DND-41 (cell line): ENCODE measurements at places on chromosomes 2 and 18.

DNA sequence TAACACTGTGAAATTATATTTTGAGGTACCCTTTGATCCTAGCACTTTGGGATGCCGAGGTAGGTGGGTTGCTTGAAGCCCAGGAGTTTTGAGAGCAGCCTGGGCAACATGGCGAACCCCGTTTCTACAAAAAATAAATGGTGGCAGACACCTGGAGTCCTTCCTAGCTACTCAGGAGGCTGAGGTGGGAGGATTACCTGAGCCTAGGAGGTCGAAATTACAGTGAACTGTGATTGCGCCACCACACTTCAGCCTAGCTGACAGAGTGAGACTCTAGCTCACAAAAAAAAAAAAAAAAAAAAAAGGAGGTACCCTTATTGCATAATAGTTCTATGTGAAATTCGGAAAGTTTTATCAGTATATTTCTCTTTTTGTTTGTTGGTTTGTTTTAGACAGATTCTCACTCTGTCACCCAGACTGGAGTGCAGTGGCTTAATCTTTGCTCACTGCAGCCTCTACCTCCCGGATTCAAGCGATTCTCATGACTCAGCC, 59.2 kb upstream of the SCYGR2 start:
- no peak overlapping the region for H3K4me3 ChIP-seq
- peaks cover 57% of the 10 kb centered on the region for H3K36me3 ChIP-seq
- no peaks in the 10 kb centered on the region for H3K4me1 ChIP-seq
- H3K27me3 ChIP-seq, result no peaks in the 10 kb centered on the region

- no peak overlapping the region for H3K4me3 ChIP-seq
- no peaks in the 10 kb centered on the region for H3K4me1 ChIP-seq
- no peak overlapping the region for H3K27ac ChIP-seq
- no peaks in the 10 kb centered on the region for H3K27me3 ChIP-seq
Observed at GRCh38 chr18:4454537-4455112, 482 bp downstream of the DLGAP1 start.

DNA sequence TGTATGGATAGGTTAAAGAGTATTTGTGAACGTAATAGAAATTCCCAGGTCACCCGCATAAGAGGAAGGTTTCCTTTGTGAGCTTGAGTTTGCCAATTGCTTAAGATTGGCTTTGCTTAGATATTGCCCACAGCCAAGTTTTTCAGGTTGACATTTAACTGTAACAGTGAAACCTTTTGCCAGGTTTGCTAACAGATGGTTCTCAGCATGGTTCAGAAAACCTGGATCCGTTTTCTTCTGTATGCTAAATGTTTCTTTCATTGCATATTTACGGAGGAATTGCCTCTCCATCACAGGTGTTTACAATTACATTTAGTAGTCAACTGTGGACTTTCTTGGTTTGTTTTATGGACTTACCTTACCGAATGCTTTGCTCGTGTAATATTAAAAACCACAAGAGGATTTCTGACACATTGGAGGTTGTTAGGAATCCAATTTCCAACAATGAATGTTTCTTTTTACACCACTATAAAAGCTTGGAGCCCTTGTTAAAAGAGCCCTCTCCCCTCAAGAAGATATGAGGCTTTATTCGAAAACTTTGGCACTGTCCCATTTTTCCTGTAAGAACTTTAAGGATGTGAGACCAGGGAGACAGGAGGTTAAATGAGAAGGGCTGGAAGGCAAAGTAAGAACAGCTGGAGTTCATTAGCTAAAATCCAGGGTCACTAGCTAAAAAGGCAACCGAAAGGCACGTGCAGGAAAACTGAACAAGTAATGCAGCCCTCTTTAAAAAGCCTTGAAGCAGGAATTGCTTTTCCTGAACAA, 7.8 kb downstream of the CDK15 start:
- no peaks in the 10 kb centered on the region for H3K36me3 ChIP-seq
- H3K27ac ChIP-seq, result no peak overlapping the region
- H3K4me3 ChIP-seq, result no peak overlapping the region
- no peak for DNase-seq
- peaks cover 12% of the 10 kb centered on the region for H3K27me3 ChIP-seq
- no peaks in the 10 kb centered on the region for H3K4me1 ChIP-seq

DNA sequence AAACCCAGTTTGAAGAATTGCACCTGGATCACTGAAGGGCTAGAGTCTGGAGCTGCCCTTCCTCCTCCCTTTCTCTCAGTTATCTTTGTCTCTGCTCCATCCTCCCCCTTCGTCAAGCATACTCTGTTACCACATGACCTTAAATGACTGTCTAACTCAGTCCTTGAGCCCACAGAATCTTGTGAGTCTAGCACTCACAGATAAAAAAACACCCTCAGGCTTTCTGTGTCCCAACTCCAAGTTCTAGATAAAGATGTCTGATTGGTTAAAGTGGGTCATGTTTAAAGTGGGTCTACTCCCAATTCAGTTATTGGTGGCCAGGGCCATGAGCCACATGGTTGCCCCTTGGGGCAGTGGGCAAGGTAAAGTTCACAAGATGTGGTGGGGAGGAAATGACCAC, 53.5 kb upstream of the CYP1B1 start:
- no peaks in the 10 kb centered on the region for H3K4me1 ChIP-seq
- no peak overlapping the region for H3K27ac ChIP-seq
- no peak overlapping the region for H3K4me3 ChIP-seq

DNA sequence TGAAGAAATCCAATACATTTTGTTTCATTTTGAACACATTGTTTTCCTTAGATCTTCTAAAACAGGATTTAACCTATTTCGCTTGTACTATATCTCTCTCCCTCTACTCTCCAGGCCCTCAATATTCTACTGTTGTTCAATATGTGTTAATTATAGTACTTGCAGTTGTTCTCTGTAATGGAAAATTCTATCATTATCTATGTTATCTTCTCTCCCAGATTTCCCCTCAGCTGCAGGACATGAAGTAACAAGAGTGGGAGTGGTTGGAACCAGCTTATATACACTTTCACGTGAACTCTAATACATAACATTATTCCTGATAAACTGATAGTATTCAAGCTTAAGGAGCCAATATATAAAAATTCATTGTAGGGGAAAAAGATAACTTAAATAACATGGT, 7.0 kb upstream of the STRN start:
- H3K27ac ChIP-seq, result no peak overlapping the region

DNA sequence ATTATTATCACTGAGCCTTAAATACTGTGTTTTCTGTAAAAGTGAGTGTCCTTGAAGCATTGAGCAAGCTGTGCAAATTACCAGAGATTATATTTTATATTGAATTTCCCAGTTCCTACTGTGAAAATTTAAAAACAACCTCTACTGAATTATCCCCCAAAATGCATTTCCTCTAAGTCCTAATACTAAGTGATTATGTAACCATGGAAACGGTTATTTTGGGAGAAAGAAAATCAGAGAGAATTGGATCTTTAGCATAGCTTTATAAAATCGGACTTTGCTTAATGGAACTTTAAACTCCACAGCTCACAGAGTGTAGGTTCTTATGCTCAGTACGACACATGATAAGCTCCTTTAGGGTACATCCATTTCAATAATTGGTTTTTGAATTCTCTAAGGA, 19.3 kb upstream of the CHMP1B start:
- no peak overlapping the region for H3K4me3 ChIP-seq
- DNase-seq, result no peak
- H3K4me1 ChIP-seq, result no peaks in the 10 kb centered on the region
- H3K27ac ChIP-seq, result no peak overlapping the region

- no peaks in the 10 kb centered on the region for H3K27me3 ChIP-seq
- H3K36me3 ChIP-seq, result no peaks in the 10 kb centered on the region
- DNase-seq, result no peak
- no peak overlapping the region for H3K27ac ChIP-seq
- H3K4me3 ChIP-seq, result no peak overlapping the region
- no peaks in the 10 kb centered on the region for H3K4me1 ChIP-seq
Observed at GRCh38 chr2:33278245-33278943, 198.1 kb upstream of the RASGRP3 start.

DNA sequence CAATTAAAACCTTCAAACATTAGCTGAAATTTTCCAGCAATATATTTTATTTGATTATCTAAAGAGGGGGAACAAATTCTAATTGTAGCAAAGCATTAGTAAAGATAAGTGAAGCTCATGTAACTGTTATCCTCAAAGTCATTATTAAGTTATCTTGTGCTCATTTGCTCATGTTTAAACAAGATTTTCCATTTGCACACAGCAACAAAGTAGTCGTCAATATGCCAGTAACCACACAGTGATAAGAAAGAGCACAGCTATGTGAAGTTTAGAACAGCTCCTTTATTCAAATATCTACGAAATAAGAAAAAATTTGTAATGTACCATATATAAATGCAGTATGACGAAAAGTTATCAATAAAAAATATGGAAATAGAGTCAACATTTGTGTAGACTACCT, 159.5 kb downstream of the ERBB4 start:
- no peak for DNase-seq
- H3K27me3 ChIP-seq, result no peaks in the 10 kb centered on the region
- no peaks in the 10 kb centered on the region for H3K36me3 ChIP-seq
- no peak overlapping the region for H3K4me3 ChIP-seq
- H3K4me1 ChIP-seq, result no peaks in the 10 kb centered on the region

- DNase-seq, result no peak
- no peak overlapping the region for H3K4me3 ChIP-seq
- peaks cover 28% of the 10 kb centered on the region for H3K4me1 ChIP-seq
- no peaks in the 10 kb centered on the region for H3K36me3 ChIP-seq
- no peaks in the 10 kb centered on the region for H3K27me3 ChIP-seq
Observed at GRCh38 chr2:160224060-160224459, 24.0 kb upstream of the ITGB6 start.

- no peak overlapping the region for H3K4me3 ChIP-seq
- no peak overlapping the region for H3K27ac ChIP-seq
- no peaks in the 10 kb centered on the region for H3K27me3 ChIP-seq
- no peak for DNase-seq
- peaks cover 13% of the 10 kb centered on the region for H3K4me1 ChIP-seq
Observed at GRCh38 chr2:108701208-108701607, 18.1 kb upstream of the RANBP2 start.

DNA sequence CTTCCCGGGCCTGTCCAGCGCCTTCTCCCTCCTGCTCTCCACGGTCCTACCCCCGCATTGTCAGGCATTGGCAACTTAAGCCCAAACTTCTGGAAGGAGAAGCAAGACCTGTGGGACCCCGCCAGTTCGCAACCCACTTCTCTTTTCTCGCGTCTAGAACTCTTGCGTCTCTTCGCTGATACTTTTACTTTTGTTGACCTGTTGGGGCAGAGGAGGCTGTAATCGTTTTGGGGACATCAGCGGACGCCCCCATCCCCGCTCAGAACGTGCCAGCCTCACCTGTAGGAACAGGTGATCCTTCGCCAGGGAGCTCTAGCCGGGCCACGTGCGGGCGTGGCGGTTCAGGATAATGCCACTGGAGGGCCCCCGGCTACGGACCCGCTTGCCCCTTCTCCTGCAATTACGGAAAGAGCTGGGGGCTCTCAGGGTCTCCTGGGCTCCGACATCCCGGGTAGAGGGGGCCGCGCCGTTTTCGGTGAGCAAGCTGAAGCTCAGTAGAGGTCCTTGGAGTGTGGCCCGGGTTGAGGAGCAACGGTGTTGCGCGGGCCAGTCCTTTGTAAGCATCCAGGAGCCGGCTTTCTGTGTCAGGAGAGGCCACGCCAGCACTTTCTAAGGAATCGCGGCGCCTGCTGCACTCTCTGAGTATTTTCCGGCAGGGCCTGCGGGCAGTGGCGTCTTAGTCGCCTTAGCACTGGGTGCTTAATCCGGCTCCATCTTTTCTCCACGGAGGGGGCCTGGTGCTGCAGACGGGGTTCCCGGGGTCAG, 1.6 kb downstream of the MTCL1 start:
- peaks cover 6% of the 10 kb centered on the region for H3K27me3 ChIP-seq
- H3K4me1 ChIP-seq, result peaks cover 22% of the 10 kb centered on the region
- H3K36me3 ChIP-seq, result no peaks in the 10 kb centered on the region
- H3K27ac ChIP-seq, result no peak overlapping the region

GRCh38 chr2:232492236-232492848, 4.7 kb upstream of the ECEL1 start:
- no peak overlapping the region for H3K4me3 ChIP-seq
- no peaks in the 10 kb centered on the region for H3K4me1 ChIP-seq
- DNase-seq, result no peak
- H3K27ac ChIP-seq, result no peak overlapping the region
- no peaks in the 10 kb centered on the region for H3K36me3 ChIP-seq
- peaks cover 3% of the 10 kb centered on the region for H3K27me3 ChIP-seq

- no peak overlapping the region for H3K4me3 ChIP-seq
- H3K27me3 ChIP-seq, result no peaks in the 10 kb centered on the region
- no peak for DNase-seq
- no peak overlapping the region for H3K27ac ChIP-seq
- H3K36me3 ChIP-seq, result no peaks in the 10 kb centered on the region
Observed at GRCh38 chr2:177998006-177998405, 74.6 kb downstream of the PDE11A start.

- DNase-seq, result no peak
- H3K4me1 ChIP-seq, result no peaks in the 10 kb centered on the region
- H3K27me3 ChIP-seq, result no peaks in the 10 kb centered on the region
- H3K27ac ChIP-seq, result no peak overlapping the region
Observed at GRCh38 chr2:160868891-160869290, 291.3 kb upstream of the TANK start.

DNA sequence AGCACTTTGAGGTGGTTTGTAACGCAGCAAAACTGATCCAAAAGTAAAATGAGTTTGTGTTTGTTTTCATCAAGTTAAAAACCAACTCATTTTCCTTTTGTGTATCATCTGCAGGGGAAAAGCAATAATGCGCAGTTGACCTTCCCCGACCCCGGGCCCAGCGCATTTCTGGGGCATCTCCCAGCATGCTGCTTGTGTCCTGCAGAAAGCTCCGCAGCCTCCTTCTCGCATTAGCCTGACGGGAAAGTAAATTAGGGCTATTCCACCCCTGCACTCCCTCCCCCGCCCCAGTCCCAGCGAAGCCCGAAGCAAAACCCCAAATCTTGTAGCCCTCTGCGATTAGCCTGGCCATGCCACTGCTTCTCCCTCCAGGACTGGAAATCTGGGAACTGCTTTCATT, 82.0 kb upstream of the PPM1B start:
- H3K4me1 ChIP-seq, result peaks cover 23% of the 10 kb centered on the region
- no peaks in the 10 kb centered on the region for H3K27me3 ChIP-seq
- H3K36me3 ChIP-seq, result no peaks in the 10 kb centered on the region
- H3K4me3 ChIP-seq, result no peak overlapping the region
- H3K27ac ChIP-seq, result no peak overlapping the region

GRCh38 chr2:121386102-121386501, 101.1 kb upstream of the TFCP2L1 start:
- peaks cover 72% of the 10 kb centered on the region for H3K36me3 ChIP-seq
- H3K4me3 ChIP-seq, result no peak overlapping the region
- no peak overlapping the region for H3K27ac ChIP-seq

- H3K4me3 ChIP-seq, result no peak overlapping the region; the same call in 1 of the 2 replicates
- no peaks in the 10 kb centered on the region for H3K36me3 ChIP-seq
- H3K4me1 ChIP-seq, result no peaks in the 10 kb centered on the region
- no peak for DNase-seq
Observed at GRCh38 chr2:211161236-211161635, 604.8 kb downstream of the CPS1 start.

DNA sequence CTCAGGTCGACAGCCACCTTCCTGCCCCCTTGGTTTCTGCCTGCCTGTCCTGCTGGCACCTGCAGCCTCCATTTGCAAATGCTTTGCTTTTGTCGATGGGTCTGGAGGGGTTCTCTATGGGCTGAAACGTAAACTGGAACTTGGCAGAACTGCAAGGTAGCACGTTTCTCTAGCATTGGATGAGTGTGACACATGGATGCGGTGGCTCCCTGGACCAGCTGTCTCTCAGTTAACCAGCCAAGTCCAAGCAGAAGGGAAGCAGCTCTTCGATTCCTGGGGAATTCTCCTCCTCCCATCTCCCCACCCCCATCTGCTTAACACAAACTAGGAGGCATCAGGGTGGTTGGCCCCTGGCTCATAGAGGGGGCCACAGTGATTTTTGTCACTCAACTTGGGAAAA, 57.3 kb downstream of the ITGB1BP1 start:
- H3K36me3 ChIP-seq, result peaks cover 27% of the 10 kb centered on the region; the same call in 1 of the 2 replicates
- H3K27me3 ChIP-seq, result no peaks in the 10 kb centered on the region
